ENCODE measurements at places on chromosomes 5 and 9.

- DNase-seq, result no peak
These were observed 25.3 kb downstream of the DAP start for GRCh38 chr5:10735569-10736276.

- DNase-seq, result no peak
These were observed 449.4 kb downstream of the TMEM38B start for GRCh38 chr9:106143781-106144180.

- peak; percentile 30 for DNase-seq
These were observed 599 bp downstream of the NMRK1 start for GRCh38 chr9:75087289-75087823.

GRCh38 chr9:137128862-137129455, 10.0 kb upstream of the GRIN1 start:
- no peak for DNase-seq

DNA sequence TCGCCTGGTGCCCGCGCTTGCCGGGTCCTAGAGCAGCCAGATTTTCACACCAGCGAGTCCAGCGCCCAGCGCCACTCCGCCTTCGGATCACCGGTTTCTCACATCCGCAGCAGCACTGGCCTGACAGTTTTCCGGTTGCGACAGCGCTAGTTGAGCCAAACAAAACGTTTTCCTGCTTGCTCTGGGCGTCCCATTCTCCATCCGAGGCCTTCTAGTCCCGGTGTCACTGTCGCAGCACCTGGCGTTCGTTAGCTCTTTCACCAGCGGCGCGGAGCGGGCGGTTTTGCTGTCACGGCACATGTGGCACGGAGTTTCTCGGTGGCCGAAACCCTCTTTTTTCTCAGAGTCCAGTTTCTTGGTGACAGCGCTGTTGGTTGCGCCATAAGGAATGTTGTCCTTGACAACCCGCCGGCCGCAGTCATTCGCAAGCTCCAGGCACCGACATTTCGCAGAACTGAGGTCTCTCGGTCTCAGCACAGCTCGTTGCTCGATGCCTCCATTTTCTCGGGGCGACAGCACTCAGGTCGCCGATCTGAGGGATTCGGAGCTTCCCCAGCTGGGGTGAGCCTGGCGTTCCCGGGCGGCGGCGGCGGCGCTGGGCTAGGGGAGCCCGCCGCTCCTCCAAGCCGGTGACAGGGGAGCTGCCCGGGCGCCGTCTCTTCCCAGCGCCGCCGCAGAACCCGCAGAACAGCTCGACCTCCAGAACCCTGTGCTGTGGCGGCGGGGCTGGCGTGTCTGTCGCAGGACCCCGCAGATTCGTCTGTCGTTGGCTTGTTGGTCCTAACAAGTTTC, 47.8 kb downstream of the ANXA2R start:
- peak; percentile 61 for DNase-seq

GRCh38 chr5:128645581-128645980, 107.5 kb upstream of the FBN2 start:
- no peak for DNase-seq

DNA sequence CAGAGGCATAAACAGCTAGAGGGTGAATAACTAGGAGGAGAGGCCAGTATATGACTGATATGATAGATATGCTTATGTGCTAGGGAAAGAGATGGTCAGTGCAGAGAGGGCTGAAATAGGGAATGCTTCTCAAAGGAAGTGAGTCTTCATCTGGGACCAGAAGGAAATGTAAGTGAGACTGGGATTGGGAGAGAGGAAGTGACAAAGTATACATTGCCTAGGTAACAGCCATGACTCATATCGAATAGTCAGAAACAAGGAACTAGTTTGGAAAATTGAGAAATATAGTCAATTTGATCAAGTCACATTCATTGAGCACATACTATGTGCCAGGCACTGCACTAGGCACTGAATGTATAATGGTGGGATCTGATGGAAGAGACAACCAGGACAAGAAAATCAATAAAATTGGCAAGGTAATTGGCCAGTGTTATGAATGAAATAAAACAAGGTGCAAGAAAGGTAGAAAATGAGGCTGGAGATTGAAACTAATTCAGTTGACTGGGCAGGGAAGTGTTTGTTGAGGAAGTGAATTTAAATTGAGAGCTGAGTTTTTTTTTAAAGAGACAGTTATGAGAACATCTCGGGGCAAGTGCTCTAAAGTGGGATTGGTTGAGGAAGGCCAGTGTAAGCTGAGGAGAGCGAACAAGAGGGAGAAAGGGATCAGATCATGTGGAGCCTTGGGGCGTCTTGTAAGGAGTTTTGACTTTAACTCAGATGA, 4.3 kb downstream of the ERAP2 start:
- DNase-seq, result peak; percentile 86

DNA sequence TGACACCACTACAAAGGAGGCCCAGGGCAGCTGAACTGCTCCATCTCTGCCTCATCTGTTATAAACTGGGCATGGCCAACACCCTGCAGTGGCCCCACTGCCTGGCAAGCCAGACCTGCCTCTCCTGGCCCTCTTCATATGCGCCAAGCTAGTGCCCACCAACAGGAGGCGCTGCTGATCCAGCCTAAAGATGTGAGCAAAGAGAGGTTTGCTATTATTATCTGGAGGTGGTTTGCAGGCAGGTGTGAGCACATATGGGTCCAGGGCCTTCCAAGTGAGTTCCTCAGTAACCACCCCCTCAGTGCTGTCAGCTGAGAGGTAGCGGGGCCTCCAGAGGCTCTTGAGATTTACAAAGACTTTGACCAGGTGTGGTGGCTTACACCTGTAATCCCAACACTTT, 232.2 kb downstream of the SYK start:
- no peak for DNase-seq

DNA sequence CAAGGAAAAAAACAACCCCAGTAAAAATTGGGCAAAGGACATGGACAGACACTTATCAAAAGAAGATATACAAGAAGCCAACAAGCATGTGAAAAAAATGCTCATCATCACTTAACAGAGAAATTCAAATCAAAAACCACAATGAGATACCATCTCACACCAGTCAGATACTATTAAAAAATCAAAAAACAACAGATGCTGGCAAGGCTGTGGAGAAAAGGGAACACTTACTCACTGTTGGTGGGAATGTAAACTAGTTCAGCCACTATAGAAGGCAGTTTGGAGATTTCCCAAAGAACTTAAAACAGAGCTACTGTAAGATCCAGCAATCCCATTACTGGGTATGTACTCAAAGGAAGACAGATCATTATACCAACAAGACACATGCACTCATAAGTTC, 157.4 kb downstream of the EDIL3 start:
- no peak for DNase-seq

DNA sequence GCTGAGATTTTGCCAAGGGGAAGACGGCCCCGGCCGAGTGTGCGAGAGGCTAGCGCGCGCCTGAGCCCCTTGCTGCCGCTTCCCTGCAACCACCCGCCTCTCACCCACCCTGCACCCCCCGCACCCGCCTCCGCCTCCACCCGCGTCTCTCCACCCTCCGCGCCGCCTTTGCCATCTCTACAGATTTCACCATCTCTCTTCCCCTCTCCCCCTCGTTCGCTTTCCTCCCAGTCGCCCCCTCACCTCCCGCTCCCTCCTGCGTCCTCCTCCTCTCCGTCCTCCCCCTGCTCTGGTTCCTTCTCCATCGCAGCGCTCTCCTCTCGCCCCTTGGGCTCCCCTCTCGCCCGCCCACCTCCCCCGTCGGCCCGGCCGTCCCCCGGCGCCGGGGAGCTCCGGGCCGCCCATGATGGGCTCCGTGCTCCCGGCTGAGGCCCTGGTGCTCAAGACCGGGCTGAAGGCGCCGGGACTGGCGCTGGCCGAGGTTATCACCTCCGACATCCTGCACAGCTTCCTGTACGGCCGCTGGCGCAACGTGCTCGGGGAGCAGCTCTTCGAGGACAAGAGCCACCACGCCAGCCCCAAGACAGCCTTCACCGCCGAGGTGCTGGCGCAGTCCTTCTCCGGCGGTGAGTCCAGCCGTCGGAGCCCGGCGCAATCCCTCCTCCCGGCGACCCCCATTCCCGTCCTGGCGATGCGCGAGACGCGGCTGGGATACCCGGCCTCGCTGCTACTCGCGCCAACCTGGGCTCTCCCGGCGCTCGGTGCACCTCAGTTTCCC, at the start of gene PRDM12:
Gene PRDM12 (plus strand): TSS at position 344 of the 778 bp plus-strand sequence. CDS start 60 bp downstream, at position 404.
- no peak for DNase-seq

- no peak for DNase-seq
These were observed 1939.8 kb downstream of the EFNA5 start for GRCh38 chr5:105730982-105731381.

DNA sequence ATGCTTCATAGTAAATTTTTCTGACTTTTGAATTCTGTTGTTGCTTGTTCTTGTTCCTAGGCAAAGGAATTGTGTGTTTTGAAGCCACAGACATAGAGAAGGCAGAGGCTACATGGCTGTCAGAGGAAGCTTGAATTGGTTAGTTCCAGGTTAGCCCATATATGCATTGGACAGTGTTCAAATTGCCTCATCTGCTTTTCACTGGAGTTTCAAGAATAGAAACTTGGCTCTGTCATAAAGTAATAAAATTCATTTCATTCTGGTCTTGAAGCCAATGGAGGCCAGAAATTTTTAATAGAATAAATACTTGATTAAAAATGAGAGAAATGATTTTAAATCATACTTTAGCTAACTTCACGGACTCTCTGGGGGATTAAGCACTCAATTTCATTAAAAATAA, 178.0 kb downstream of the YIPF5 start:
- DNase-seq, result no peak

DNA sequence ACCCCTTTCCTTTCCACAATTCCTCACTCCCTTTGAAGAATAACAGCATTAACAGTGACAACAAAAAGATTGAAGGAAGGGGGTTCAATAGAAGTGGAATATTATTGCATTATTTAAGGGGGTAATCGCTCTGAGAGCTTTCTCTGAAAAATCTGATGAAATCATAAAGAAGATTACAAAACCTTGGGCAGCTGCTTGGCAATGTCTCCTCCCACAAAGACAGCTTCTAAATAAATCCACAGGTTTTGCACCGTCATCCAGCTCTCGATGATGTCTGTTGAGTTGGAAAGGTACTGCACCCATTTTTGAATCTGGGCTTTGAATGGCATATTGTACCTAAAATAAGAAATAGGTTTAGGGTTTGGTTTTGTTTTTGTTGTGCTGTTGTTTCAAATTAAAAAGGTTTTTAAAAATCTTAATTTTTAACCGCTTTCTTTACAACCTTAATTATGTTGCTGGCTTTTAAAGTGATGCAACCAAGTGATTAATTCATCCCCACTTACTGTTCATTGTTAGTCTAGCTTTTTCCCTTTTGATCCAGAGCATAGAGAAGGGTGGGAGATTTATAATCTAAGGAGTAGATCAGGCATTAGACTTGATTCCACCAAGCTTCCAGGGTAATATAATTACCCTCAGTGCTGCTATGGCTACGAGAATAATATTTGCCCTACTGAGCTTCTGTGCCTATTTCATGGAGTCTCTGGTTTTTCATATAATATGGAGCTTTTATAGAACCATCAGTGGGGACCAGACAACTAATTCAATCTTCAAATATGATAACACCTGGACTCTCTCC, 85.0 kb downstream of the DNAH5 start:
- no peak for DNase-seq

GRCh38 chr5:158810615-158811014, 289.1 kb downstream of the EBF1 start:
- no peak for DNase-seq

DNA sequence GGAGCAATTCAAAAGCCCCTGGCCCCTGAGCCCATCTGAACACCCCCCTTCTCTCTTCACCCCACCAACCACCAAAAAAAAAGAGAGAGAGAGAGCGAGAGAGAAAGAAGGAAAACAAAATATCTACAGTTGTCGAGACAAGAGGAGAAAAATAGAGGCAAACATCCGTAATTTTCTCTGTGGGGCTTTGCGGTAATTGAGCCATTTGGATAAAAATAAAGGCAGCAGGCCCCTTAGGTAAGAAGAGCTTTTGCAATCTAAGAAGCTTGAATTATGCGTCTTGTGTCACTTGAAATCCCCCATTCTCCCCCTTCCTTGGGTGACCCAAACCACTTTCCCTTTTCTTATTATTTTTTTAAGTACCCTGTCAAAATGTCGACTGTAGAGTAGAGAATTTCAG, 35.5 kb upstream of the FUBP3 start:
- no peak for DNase-seq

DNA sequence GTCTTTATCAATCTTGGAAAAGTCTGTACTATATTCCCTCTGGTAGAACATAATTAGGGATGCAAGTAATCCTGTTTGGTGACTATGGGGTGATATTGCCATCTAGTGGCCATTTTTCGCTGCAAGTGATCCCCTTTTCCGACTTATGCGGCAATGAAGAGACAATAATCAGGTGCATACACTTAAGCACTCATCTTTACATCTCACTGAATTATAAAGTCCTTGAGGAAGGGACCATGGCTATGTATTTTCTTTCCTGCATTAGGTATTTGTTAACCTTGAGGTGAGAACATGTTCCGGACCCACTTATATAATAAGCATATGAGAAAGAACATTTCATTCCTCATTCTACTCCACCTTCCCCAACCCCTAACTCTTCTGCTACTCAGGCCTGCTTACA, 19.6 kb upstream of the LIX1 start:
- peak; percentile 75 for DNase-seq

GRCh38 chr9:2966565-2967300, 122.8 kb upstream of the PUM3 start:
- DNase-seq, result no peak

DNA sequence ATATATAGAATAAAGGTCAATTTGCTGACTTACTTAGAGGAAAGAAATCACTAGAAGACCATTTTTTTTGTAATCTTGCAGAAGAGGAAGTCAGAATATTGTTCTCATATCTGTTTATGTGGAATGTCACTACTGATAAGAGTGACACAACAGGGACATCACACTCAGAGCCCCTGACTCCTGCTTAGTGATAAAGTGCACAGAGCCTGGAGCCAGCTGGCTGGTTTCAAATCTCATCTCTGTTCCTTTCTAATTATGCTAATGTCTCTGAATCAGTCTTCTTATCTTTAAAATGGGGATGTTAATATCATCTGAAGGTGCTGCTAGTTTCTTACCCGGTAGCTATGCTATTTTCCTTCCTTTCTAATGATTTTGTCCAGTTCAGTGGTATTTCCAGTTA, 58.6 kb upstream of the LIFR start:
- no peak for DNase-seq

DNA sequence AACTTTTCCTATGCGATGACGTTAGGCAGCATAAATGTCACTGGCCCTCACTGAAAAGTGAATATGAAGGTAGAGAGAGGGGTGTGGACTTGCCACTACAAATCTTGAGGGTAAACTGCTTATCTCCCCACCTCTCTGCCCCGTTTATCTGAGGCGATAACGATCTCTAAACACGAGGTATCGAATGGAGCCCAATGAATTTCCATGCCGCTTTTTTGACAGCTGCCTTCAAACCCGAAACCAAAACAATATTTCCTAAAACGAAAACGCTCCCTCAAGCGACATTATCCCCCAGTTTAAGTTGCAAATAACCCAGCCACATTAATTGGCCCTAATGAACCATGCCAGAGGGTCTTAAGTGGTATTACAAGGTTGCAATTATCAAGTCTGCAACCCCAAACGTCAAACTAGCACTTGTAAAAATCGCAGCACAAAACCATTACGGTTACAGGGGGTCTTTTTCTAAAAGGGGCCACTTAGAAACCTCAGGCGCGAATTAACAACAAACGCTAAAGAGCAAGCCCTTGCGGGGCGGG, 1.4 kb downstream of the NR3C1 start:
- peak; percentile 32 for DNase-seq

GRCh38 chr5:26691486-26691885, 346.9 kb downstream of the CDH9 start:
- no peak for DNase-seq
